Nucleus accumbens (tissue), 56 donors: ENCODE measurements at places on chromosomes 2 and 18.

DNA sequence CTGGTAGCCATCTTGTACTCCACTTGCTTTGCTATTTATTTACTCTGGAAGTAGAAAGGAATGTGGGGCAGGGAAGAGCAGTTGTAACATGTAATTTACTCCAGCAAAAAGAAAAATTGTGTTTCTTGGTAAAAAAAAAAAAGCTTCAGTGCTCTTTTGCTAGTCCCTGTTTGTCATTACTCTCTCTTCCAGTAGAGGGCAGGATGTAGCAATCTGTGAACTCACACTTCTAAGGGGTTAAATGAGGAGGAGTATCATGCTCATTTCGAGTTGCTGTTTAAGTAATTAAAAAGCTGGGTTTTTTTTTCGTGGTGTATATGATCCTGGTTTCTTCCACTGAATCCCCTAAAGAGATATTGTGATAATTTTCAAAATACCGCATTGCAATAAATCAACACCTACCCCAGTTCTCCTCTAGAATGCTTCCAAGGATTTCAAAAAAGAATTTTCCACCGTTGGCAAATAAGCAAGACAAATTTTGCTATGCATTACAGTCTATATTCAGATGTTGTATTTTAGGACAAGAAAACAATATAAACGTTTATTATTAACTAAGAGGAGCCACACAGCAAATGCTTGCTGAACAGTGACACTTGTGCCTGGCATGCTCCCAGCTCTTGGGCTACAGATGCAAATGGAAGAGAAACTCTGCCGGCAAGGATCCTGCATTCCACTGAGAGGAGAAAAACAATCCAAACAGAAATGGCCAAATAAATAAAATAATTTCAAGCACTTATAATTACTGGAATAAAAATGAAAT, 261.6 kb downstream of the ASXL3 start:
- no peak for DNase-seq

DNA sequence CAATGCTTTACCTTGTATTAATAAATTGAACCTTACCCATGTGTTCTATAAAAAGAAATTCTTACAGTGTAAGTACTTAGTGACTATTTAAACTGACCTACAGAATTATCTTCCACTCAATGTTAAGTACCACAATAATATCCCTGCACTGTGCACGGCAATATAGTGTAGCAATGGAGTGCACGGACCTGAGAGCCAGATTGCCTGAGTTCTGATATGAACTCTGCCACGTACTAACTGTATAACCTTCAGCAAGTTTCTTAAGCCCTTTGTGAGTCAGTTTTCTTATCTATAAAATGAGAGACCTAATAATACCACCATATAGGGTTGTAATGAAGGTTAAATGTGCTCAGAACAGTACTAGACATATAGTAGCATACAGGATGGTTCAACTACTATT, 66.2 kb downstream of the GPR39 start:
- no peak for DNase-seq

DNA sequence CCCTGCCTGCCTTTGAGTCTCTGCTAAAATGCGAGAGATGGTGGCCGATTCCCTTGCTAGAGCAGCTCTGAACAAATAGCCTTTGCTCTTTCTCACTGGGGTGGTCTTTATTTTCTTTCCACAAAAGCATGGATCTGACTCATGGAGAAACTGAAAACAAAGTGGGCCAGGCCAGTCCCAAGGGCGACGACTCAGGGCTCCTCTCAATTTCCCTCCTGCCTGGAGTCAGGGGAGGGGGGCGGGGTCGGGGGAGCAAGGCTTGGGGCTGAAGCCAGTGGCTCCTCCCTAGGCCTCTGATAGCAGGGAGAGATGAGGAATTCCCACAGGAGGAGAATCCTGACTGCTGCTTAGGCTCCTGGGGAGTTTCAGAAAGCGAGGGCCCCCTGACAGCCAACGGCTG, 17.1 kb upstream of the IL1R2 start:
- no peak for DNase-seq

DNA sequence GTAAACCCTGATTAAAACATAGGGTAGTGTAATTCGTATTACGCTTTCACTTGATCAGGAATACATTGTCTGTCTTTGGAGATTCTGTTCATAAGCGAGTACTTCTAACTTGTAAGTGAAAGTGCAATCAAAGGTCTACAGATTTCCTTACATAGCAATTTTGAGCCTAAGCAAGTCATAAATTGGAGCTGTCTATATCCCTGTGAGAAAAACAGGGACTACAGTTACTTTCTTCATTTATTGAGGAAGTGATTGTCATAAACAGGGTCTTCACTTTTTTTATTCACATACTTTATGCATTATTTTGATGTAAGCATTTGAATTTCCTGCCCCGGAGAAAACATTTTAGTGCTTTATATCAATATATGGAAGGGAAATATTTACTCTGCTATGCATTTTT, 670.4 kb downstream of the CBLN2 start:
- no peak for DNase-seq

GRCh38 chr18:49716035-49716434, 97.3 kb downstream of the ACAA2 start:
- no peak for DNase-seq

- DNase-seq, result no peak
Measured at GRCh38 chr2:120348134-120348736, 2.3 kb downstream of the INHBB start.

- DNase-seq, result no peak
Measured at GRCh38 chr18:79664525-79665125, 15.0 kb upstream of the CTDP1 start.

- no peak for DNase-seq
Measured at GRCh38 chr2:235414422-235414821, 79.4 kb upstream of the AGAP1 start.

DNA sequence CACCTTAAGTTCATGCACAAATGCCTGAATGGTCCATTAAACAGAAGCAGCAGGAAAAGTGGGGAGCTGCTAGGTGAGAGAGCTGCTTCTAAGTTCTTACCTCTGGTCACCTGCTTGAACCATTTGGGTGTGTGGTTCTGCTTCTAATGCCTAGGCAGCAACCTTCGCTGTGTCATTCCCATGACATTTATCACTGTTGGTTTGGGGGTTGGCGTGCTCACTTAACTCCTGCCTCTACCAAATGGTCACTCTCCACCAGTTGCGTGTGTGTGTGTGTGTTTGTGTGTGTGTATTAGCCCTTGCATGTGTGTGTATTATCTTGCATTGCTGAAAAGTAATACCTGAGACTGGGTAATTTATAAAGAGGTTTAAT, 56.2 kb downstream of the NCAPH start:
- no peak for DNase-seq

GRCh38 chr2:16840496-16841172, 175.0 kb upstream of the CYRIA start:
- DNase-seq, result no peak

GRCh38 chr18:69085951-69086350, 288.1 kb downstream of the CCDC102B start:
- no peak for DNase-seq

- DNase-seq, result no peak
Measured at GRCh38 chr2:241724259-241724974, 10.0 kb upstream of the D2HGDH start.

GRCh38 chr2:72722492-72723070, 103.3 kb downstream of the EXOC6B start:
- DNase-seq, result no peak

DNA sequence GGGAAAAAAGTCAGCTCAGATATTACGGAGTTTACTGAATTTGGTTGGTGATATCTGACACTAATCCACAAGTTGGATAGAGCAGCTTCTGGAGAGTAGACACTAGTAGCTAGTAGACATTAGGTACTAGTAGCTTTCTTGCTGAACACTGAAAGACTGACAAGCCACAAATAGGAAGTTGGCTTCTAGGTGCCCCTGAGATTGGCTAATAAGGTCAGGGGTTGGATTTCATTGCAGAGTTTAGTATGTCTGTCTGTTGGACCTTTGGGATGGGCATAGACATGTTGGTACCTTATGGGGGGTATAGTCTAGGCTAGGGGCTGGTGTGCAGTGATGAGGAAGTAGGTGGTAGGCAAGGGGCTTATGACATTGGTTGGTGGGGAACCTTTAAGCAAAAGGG, 164.9 kb upstream of the LRRTM1 start:
- DNase-seq, result no peak

GRCh38 chr2:235850289-235850688, 317.9 kb downstream of the GBX2 start:
- DNase-seq, result no peak

- DNase-seq, result no peak
Measured at GRCh38 chr2:232920760-232921159, 50.7 kb downstream of the SNORC start.

GRCh38 chr2:46045888-46046287, 251.3 kb upstream of the EPAS1 start:
- DNase-seq, result no peak
